HCT116 (cell line): ENCODE measurements at places on chromosomes 6 and 20. TPM values are rescaled to one million over a fixed set of nuclear protein-coding genes. Genes with fewer than 3 reads are reported as not detected.

TNFRSF6B gene
- 147 TPM for total RNA-seq

KCTD20 gene
- 23.7 TPM for total RNA-seq

KIF16B gene
- 7.0 TPM for total RNA-seq

CALHM5 gene
- 0.05 TPM for total RNA-seq

WFDC10B gene
- not detected for total RNA-seq

FAM217A gene
- not detected for total RNA-seq

TCP11 gene
- not detected for total RNA-seq

EFCAB8 gene
- total RNA-seq, result 0.42 TPM

UBD gene
- total RNA-seq, result not detected

FAM210B gene
- 12.0 TPM for total RNA-seq

ANGPT4 gene
- total RNA-seq, result not detected

- DNase-seq, result no peak
These were observed 242.1 kb downstream of the SOD2 start for GRCh38 chr6:159450815-159451465.

DNA sequence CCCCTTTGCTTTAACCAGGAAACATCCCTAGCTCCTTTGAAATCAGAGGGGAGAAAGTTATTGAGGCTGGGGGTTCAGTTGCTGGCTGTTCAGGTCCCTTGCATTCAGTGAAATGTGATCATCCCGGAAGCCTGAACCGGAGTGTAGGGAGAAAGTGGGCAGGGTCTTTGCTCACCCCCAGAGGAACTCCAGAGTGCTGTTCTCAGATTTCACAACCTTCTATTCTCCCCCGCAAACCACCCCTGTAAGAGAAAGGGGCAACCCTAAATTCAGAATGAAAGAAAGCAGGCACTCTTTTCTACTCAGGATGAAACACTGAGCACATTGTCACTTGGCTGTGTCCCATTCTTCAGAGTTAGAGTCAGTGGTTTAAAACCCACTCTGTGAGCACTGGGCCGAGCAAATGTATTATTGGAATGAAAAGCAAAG is 139.8 kb downstream of the KHDC1L start:
- no peak for DNase-seq

DNA sequence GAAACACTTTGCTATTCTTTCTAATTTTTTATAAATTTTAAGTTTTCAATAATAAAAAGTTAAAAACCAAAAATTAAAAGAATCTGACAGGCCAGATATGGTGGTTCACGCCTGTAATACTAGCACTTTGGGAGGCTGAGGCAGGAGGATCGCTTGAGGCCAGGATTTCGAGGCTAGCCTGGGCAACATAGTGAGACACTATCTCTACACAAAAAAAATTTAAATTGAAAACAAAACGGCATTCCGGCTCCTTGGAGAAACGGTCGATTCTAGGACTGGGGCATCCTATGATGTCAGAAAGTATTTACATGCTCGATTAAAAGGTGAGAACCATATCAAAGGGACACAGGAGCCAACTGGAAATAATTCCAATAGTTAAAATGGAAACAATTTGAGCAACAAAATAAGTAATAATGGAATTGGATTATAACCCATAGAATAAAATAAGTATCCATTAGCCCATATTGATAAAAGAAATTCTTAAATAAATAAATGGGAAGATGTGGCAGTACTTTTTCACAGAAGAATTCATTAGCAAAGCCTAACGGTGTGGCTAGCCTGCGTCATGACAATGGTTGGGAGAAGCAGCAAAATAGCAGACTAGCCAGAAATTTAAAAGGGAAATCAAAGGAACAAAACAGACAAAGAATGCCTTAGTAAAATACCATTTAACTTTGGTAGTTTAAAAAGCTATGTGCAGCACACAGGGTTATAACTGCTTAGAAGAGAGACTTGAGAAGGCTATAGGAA is 21.3 kb downstream of the HLA-E start:
- DNase-seq, result no peak

GRCh38 chr6:89035252-89036101 is 45.1 kb upstream of the PNRC1 start:
- no peak for DNase-seq

DNA sequence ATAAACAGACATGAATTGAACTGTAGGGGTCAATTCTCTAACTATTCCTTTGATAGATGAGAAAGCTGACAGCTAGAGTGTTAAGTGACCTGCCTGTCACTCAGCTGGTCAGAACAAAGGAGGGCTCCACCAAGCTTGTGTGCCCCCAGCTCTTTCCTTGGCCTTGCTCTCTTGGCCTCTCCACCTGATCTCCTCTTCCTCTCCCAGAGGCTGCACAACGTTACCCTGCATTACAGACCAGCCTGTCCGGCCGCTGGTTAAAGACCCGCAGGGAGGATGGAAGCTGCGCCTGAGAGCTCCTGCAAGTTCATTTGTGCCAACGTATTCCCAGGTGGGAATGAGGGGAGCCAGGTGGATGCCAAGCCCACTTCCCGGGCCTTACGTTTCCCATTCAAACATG is 22.5 kb downstream of the AGPAT4 start:
- DNase-seq, result no peak

GRCh38 chr20:25341716-25342680 is 48.6 kb downstream of the ABHD12 start:
- DNase-seq, result no peak

DNA sequence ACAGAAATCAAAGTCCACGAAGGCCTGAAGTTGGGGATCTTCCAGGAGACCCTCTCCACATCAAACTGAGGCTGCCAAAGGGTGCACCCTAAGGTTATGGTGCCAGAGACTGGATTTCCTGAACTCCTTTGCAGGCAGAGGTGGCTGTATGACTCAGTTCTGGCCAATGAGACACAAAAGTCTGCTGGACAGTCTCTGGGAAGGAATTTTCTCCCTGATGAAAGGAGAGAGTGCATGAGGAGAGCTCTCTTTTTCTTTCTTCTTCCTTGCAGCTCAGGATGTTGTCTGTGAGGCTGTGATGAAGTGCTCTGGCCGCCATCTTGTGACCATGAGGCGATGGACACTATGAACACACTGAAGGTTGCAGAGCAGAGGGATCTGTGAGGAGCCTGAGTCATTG is 85.2 kb downstream of the MDGA1 start:
- DNase-seq, result no peak

GRCh38 chr6:42748203-42748898 is 2.4 kb upstream of the TBCC start:
- no peak for DNase-seq

- DNase-seq, result no peak
These were observed 91.9 kb downstream of the FLRT3 start for GRCh38 chr20:14245368-14245970.

DNA sequence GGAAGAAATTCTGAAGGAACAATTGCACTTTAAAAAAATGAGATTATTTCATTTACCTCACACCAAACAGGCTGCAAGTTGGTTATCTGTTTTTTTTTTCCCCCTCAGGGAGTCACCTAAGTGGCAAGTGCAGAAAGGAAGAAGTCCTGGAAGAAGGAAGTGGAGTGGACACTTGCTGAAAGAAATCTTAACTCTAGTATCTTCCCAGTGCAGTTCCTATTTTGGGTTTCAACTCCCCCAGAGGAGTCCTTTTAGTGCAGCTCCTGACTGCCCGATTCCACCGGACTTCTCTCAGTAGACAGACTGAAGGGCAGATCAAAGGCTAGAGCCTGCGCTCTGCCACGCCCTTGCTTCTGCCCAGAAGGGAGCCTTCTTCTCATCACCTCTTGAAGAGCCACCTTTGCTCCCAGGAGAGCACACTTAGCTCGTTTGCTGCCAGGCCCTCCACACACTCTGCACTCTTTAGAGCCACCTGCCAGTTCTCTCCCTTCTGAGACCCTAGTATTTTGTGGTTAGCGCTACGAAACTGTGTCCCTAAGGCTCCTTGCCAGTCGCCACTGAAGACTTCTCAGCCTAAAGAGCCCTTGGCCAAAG is 4.9 kb downstream of the MTCL3 start:
- DNase-seq, result no peak

DNA sequence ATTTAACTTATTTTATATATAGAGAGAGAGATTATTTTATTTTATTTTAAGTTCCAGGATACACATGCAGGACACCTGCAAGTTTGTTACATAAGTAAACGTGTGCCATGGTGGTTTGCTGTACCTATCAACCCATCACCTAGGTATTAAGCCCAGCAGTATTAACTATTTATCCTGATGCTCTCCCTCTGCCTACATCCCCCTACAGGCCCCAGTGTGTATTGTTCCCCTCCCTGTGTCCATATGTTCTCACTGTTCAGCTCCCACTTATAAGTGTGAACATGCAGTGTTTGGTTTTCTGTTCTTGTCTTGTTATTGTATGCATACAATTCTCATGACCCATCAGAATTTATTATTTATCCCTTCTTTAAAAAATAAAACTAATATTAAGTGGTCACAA is 34.6 kb downstream of the FKBP1C start:
- peak; percentile 3 for DNase-seq

GRCh38 chr20:19937651-19938420 is 79.3 kb upstream of the NAA20 start:
- DNase-seq, result no peak

DNA sequence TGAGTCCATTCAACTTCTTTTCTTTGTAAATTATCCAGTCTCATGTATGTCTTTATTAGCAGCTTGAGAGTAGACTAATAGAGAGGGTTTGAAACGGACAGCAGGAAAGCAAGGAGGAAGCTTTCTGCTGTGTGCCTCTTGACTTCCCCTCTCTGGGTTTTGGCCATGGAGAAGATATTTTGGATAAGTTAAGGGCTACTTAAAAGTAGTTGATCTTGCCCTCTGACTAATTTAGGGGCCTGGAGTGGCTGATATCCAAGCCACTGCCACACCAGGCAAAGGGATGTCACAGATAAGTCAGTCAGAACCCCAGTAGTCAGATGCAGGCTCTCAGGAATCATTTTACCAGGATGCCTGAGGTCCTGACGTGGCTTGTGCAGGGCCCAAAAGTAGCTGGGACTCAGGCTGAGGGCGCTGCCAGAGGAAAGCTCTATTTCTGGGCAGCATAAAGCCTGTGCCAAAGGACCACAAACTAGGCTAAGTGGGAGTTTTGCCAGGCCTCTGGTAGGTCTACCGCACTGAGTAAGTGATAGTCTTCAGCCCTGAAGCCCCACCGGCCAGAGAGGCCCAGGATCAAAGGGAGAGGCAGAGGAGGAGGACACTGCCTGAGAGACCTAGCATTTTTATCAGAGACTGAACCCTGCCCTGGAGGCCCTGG is 41.6 kb upstream of the IYD start:
- no peak for DNase-seq

DNA sequence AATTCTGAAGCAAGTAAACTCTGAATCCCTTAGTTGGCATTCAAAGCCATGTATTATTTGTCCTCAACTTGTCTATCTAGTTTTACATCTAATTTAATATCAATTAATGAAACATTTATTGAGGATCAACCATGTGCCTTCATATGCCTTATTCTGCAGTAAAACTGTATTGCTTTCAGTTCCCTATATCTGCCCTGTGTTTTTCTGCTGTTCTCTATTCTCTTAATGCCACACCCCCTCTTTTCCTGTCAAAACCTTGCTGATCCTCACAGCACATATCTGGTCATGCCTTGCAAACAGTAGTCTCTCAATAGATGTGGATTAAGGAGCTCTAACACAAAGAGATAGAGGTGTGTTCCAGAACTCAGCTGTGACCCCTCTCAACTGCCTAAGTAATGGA is 2.0 kb downstream of the FIG4 start:
- DNase-seq, result no peak

DNA sequence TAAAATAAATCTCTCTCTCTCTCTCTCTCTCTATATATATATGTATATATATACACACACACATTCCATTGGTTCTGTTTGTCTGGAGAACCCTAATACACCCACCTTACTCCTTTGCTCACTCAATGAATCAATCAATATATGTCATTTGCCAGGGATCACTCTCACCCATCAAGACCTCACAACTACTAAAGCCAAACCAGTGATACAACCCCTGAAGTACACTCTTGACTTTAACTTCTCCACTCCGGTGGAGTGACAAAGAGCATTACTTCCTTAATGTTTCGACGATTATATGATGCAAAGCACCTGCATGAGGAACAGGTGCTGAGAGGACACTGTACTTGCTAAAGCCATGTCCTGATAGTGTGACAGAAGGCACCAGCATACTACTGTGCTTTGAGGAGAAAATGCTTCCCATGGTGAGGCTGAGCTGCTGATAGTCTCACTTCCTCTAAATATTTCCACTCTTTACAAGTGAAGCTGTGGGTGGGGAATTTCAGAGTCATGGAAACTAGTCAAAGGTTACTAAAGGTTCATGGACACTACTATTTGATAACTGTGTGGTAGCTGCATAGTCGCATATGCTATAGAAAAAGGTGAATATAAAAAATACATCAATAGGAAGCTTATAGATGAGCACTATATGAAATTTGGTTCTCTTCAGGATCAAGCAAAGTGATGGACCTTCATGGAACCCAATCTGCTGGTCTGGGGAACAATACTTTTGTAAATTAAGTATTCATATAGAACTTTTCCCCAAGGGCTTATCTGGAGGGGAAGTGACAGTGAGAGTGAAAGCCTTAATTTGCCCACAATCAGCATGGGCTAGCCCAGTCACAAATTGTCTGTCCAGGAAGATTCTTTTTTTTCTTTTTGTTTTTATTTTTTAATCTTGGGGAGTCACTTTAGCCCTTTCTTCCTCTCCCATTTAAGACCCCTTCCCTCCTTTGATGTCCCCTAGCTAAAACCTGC is 141.9 kb upstream of the NEDD9 start:
- DNase-seq, result no peak

- no peak for DNase-seq
These were observed 12.8 kb upstream of the KHDRBS2 start for GRCh38 chr6:62298745-62299392.

DNA sequence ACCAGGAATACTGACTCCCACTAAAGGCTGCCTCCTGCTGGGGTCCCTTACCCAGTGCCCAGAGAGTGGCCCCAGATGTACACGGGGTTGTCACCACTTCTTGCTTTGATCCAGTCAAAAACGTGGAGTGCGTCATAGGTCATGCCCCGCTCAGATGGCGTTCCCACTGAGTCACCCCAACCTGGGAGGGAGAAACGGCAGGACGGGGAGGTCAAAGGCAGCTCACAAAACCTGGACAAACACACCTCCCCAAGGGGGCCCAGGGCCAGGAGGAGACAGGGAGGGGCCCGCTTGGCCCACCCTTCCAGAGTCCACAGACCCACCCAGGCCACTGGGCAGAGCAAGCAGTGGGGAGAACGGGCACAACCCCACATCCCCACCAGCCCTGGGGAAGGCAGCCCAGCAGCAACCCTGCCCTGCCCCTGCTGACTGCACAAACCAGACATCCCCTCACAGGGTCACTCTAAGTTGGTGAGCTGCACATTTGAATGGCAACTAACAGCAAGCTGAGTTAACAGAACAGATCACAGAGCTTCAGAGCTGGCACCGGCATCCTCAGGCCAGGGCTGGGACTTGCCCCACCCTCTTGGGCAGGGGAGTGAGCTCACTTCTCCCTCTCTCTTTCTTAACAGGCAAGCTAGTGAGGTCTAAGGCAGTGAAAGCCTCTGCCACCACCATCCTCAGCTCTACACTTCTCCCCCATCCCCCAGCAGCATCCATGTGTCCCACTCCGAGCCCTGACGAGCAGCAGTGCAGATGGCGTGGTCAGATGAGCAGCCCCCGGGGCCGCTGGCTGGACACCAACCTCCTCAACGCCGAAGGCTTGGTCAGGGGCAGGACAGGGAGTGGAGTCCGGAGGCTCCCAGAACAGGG is 61.7 kb downstream of the PYGB start:
- peak; percentile 65 for DNase-seq

- DNase-seq, result no peak
These were observed 529 bp downstream of the UBE2C start for GRCh38 chr20:45813006-45813340.

GRCh38 chr6:108779536-108780275 is 68.5 kb upstream of the ARMC2 start:
- no peak for DNase-seq

GRCh38 chr6:149651056-149651455 is 2.5 kb upstream of the KATNA1 start:
- no peak for DNase-seq
